Naive thymus-derived CD4-positive, alpha-beta T cell (primary cell): ENCODE measurements at places on chromosomes 16 and 17. TPM values are rescaled to one million over a fixed set of nuclear protein-coding genes. Genes with fewer than 3 reads are reported as not detected.

GRCh38 chr17:56592487-56593085 lies 913 bp upstream of the NOG start:
- DNase-seq: peak; percentile 75

- DNase-seq: no peak
Measured at GRCh38 chr17:29155227-29155965, 24.8 kb downstream of the MYO18A start.

GRCh38 chr16:25523183-25523582 lies 168.6 kb upstream of the HS3ST4 start:
- DNase-seq: no peak

DNA sequence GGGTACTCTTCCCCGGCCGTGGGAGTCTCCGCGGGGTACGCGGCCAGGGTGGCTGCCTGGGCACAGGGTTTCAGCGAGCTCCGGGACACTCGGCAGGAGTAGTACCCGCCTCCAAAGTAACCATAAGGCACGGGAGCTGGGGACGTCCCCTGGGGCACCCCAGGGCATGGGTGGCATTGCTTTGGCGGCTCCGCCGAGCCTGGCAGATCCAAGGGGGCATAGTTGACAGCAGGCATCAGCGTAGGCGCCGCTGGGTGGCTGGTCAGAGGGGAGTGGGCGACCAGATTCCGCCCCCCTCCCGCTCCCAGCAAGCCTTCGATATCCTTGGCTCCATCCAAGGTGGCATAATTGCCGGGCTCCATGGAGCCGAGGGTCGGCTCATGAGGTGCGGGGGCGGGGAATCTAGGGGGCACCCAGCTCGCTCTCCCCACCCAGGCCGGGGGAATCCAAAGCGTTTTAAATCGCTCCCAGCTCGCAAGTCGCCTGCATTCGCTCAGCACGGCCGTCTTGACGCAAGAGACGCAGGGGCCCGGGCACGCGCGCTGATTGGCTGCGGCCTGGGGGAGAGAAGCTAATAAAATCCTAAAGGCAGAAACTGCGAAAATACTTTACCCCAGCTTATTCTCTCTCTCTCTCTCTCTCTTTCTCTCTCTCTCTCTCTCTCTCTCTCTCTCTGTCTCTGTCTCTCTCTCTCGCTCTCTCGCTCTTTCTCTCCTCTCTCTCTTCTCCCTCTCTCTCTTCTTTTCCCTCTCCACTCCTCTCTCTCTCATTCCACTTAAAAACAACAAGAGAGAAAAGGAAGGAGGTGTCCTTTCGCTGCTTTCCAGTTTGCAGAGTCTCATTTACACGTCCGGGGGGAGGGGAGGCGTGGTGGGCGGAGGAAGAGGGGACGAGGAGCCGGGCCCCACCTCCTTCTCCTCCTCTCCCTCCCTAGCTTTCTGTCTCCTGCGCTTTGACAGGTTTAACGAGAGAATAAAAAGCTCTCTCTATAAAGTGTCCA lies at the start of gene HOXB13:
Gene HOXB13, minus strand, starts transcription at position 519 of the 1,000 bp plus-strand sequence. Its CDS starts 157 bp downstream, at position 362.
- DNase-seq: no peak

- DNase-seq: no peak
Measured at GRCh38 chr16:83995754-83996153, 27.7 kb downstream of the NECAB2 start.

GRCh38 chr17:77462090-77462489 lies 321.3 kb downstream of the SEC14L1 start:
- DNase-seq: no peak

GRCh38 chr16:81378049-81378448 lies 63.3 kb downstream of the GAN start:
- no peak for DNase-seq

DNA sequence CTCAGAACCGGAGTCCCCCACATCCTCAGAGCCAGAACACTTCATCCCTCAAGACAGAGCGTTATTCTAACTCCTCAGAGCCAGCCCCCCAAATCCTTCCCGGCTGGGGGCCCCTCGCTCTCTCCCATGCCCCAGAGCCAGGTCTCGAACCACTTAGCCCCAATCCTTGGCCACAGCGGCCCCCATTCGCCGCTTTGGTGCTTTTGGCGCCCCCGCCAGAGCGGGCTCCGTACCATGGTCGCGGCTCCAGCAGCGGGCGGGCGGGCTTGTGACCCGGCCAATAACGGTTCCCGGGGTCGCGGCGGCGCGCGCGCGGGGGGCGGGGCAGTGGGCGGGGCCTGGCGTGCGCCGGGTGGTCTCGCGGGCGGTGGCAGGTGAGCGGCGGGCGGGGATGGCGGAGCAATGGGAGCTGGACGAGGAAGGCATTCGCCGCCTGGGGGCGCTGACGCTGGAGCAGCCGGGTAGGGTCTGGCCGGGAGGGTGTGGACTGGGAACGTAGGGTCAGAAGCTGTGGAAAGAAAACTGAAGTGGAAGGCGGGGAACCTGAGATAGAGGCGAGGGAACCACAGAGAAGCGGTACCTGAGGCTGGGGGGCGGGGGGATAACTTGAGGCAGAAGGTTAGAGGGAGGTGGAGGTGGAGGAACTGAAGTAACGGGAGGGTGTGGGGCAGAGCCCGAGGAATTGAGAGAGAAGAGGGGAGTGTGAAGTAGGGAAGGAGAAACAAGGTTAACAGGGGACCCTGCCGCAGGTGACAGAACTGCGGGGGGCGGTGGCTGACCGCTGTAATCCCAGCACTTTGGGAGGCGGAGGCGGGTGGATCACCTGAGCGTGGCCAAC lies at the start of the genes KCTD19 and LRRC36:
Gene KCTD19, minus strand, starts transcription at position 270 of the 838 bp plus-strand sequence. Its CDS starts 34 bp downstream, at position 236.
Gene LRRC36, plus strand, starts transcription at position 344 of the 838 bp plus-strand sequence. Its CDS starts 48 bp downstream, at position 392.
- peak; percentile 12 for DNase-seq

GRCh38 chr16:83953796-83954576 lies 946 bp downstream of the OSGIN1 start:
- DNase-seq: peak; percentile 14

DNA sequence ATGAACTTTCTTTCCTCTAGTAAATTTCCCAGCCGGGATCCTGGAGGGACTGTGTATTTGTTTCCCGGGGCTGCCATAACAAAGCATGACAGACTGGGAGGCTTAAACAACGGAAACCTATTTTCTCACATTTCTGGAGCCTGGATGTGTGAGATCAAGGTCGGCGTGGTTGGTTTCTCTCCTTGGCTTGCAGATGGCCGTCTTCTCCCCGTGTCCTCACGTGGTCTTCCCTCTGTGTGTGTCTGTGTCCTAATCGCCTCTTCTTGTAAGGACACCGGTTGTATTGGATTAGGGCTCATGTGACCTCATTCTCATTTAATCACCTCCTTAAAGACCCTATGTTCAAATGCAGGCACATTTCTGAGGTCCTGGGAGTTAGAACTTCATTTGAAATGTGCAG lies 22.0 kb upstream of the USP10 start:
- no peak for DNase-seq

DNA sequence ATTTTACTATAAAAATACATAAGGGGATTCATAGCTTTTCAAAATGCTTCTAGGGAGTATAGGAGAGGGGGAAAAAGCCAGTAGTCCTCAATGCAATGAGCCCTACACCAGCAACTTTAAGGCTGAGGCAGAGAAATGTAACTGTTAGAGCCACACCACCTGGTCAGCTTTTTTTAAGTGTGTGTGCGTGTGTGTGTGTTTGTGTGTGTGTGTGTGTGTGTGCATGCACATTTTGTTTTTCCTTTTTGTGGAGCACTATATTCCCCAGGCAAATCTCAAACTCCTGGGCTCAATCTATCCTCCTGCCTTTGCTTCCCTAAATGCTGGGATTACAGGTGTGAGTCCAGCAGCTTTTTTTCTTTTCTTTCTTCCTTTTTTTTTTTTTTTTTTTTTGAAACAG lies 2.3 kb upstream of the MEIOC start:
- DNase-seq: no peak

DNA sequence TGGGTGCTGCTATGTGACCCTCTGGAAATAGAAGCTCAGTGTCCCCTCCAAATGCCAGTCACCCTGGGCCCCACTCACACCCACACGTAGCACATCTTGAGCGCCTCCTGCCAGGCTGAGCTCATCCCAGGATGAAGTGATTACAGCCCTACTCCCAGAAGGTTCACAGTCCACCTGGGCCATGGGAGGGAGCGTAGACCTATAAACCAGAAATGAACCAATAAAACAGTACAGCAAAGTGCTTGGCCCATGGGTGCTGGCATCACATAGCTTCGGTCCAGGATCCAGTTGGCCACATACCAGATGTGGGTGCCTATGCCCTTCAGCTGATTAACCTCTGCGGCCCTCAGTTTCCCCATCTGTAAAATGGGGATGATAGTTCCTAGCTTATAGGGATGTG lies 2.2 kb upstream of the BICDL2 start:
- no peak for DNase-seq

DNA sequence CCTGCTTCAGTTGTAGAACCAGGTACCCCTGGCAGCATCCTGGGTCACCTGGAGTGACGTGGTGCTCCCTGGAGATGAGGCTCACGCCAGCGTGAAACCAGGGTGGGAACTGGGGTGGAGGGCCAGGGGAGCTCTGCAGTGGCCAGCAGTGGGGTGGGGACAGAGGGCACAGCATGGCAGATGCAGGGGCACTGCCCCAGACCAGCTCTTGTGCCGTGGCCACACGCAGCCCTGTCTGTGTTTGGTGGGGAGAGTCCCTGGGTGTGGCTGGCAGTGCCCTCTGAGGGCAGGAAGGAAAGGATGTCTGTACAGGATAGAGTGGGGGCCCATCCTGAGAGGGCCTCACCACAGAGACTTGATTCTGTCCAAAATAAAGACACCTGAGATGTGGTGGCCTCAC lies 24.5 kb downstream of the ZNF750 start:
- DNase-seq: no peak

DNA sequence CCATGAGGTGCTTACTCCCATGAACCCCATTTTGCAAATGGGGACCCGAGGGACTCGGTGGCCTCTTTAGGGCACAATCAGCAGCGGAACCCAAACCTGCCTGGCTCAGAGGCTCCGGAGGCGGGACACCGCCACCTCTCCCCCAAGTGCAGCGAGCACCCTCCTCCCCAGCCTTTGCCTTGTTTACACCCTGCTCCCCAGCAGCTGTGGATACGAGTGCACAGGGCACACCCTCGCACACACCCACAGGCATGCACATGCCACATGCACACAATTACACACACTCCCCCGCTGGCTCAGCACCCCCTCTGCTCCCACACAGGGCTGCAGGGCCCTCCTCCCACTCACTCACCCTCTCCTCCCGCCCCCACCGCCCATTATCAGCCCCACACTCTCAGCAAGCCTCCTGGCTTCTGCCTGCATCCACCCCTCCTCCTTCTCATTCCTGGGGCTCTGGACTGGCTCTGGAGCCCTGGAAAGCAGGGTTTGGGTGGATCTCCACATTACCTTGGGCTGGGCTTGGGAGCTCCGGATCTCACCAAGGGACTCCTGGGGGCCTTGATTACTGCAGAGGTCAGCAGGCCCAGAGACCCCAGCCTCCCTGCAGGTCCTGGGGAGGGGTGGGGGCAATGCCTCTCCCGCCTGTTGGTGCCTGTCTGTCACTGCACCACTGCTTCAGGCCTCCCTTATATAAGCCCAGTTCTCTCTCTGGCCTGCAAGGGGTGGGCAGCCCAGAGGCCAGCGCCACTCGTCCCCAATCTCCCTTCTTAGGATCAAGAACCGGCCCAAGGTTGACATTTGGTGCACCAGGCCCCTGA lies 6.4 kb downstream of the PDK2 start:
- DNase-seq: no peak

GRCh38 chr17:67689534-67690177 lies 28.1 kb upstream of the NOL11 start:
- peak; percentile 53 for DNase-seq

- DNase-seq: no peak
Measured at GRCh38 chr17:14756479-14756878, 455.6 kb downstream of the HS3ST3B1 start.

- no peak for DNase-seq
Measured at GRCh38 chr16:64950262-64950661, 171.6 kb downstream of the CDH11 start.

- DNase-seq: no peak
Measured at GRCh38 chr17:70523426-70523825, 354.1 kb downstream of the KCNJ2 start.

DNA sequence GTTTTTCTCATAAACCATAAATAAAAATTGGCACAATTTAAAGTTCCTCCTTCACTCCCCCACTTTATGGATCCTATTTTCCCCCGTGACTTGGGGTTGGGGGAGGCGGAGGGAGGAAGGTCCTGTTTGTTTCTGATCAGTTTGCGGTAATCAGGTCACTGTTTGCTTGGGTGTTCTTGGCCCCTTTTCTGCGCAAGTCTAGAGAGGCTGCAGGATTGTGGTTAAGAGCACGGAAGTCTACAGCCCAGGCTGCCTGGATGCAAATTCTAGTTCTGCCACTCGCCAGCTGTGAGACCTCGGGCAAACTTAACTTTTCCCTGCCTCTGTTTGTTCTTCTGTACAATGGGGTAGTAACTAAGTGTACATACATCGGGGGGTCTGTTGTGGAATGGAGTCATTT lies 12.1 kb downstream of the ATP2C2 start:
- no peak for DNase-seq

GRCh38 chr16:67805718-67806427 lies 487 bp downstream of the RANBP10 start:
- no peak for DNase-seq

- no peak for DNase-seq
Measured at GRCh38 chr16:78455861-78456260, 356.4 kb downstream of the WWOX start.

- DNase-seq: no peak
Measured at GRCh38 chr17:32302860-32303649, 37.4 kb downstream of the RHBDL3 start.

DNA sequence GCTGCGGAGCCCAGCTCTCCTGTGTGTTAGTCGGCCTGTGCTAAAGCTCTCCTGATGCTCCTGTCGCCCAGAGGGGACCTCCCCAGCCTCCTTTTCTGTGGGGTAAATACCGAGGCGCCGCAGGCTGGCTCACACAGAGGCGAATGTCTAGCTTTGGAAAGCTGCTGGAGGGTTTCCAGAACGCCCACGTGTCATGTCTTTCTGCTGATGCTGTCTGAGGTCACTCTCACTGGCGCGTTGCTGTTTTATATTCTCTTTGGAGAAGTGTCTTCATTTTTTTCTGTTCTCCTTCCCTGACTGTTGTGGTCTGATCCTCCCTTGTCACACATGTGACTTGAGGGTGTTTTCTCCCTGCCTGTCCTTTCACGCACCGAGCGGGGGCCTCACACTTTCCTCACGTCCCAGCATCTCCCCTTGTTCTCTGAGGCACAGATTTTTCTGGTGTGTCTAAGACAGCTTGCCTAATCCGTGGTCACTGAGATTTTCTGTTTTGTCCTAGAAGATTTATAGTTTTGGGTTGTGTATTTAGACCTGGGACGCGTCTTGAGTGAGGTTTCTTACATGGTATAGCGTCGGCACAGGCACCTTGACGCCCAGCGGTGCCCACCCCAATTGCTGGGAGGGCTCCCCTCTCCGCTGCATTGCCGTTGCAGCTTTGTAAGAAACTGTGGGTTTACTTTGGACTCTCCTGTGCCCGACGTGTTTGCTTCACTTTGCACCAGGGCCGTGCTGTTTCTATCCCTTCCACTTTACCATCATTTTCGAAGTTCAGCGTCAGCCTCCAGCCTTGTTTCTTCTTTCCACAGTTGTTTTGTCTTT lies 92.1 kb upstream of the ZNF750 start:
- no peak for DNase-seq

DNA sequence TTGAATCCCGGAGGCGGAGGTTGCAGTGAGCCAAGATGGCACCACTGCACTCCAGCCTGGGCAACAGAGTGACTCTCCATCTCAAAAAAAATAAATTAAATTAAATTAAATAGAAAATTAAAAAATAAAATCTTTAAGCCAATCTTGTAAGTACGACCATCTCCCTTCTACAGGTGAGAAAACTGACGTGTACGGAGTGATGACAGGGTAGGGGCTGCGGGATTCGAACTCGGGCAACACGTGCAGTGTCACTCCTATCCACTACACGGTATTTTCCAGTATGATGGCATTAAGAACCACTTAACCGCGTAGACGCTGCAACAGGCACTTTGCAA lies 762 bp downstream of the WDR59 start:
- DNase-seq: no peak

Gene COX6A2
- not detected for total RNA-seq

Gene CLEC3A
- not detected for total RNA-seq

Gene HS3ST3B1
- 40.7 TPM for total RNA-seq

Gene STUB1
- total RNA-seq: 77.4 and 86.1 TPM in 2 replicates

Gene ZNF205
- total RNA-seq: not detected

Gene AOC3
- total RNA-seq: 1.7 TPM
